ENCODE measurements at places on chromosomes 1 and 21.

- DNase-seq: no peak
Measured at GRCh38 chr1:239250353-239251035, 135.9 kb upstream of the CHRM3 start.

- DNase-seq: no peak
Measured at GRCh38 chr1:59139396-59139795, 157.5 kb upstream of the FGGY start.

DNA sequence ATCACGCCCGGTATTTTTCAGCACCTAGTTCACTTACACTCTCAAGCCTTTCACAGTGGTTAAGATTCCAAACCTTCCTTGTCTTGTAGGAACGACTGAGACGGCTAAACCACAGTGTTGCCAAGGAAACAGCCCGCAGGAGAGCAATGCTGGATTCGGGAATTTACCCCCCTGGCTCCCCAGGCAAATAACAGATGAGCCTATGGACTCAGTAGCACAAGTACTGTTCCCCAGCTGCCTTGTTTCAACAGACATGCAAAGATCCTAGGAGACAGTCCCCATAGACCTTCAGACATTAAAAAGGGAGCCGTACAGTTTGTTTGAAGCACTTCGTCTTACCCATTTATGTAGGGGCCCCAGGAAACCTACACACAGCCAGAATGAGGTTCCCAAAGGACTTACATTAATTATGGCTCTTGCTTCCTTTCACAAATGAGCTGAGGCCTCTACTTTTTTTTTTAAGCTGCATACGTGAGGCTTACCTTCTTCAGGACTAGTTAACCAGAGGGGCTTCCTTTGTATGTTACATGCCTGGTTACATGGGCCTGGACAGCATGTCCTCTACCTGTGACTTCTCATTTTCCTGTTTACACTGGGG lies 2.7 kb downstream of the SNAPIN start:
- DNase-seq: no peak

DNA sequence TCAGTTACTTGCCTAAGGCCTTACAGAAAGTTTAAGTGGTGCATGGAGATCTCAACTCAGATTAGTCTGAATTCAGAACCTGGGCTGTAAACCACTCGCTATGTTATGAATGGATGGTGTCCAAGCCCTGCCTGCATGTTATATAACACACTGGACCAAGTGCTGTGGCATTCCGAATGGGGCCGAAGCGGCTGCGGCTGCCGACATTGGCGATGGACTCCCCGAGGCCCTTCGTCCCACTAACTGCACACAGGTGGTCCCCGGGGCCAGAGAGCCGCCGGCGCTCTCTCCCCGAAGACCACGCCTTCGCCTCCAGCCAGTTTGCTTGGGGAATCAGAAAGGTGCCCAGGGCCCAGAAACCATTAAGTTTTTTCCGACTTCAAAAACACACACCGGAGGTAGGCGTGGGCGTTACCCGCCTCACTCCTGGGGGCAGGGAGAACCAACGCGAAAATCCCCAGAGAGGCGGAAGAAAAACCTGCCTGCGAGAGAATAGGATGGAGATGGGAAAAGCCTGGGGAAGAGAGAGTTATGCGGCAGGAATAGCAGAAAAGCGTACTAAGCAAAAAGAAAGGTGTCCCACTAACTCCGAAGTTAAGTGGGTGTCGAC lies 579 bp upstream of the TENT5C start:
- DNase-seq: no peak

DNA sequence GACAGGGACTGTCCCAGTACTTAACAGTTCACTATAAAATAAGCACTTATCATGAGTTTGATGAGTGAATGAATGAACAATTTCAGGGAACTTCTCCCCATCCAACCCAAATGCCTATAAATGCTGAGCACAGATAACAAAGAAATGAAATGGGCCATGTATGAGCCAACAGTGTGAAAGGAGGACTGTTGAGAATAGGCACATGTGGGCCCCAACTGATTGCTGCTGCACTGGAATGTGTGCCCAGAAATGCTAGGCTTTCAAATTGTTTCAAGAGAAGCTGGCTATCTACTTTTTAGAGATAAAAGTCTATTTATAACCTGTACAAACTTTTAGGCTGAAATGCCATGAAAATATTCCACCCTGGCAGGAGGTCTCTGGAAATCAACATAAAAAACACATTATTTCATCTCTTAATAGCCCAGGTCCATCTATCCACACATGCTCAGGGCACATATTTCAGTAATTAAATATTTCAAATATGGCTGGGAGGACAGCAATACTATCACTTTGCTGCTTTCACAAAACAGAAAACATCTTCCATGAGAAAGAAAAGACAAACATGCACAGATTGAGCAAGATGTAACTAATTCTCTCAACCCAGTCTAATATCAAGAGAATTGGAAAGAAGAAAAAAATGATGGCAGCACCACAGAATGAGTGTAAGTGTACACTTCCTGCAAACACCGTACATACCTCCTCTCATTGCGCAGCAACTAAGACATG lies 49.8 kb downstream of the COLGALT2 start:
- no peak for DNase-seq

DNA sequence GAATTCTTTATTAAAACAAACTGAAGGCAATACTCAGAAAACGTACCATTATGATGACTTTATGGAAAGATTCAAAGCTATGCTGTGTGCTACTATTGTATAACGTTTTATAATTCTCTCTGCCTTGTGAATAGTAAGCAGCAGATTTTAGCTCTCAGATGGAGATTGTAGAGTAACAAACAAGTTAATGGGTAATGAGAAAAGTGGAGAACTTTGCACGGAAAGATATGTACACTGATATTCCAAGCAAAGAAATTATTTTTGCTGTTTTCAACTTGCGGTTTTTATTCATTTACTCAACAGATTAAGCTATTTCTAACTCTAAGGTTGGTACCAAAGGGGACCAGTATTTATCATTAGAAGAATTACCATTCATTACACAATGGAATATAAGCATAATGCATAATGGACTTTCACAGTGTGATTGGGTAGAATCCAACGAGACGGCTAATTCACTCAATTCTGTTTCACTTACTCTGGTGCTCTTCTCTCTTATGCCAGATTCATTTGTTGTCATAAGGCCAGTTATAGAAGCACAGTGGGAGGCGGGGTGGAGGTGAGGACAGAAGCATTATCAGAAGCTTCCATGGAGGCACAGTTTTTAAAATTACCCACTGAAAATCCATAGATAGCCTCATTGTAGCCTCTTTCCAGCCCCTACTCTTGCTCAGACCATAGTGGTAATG lies 38.6 kb downstream of the ATP1B1 start:
- DNase-seq: no peak

- peak; percentile 49 for DNase-seq
Measured at GRCh38 chr1:27726173-27727044, 648 bp downstream of the FAM76A start.

- no peak for DNase-seq
Measured at GRCh38 chr1:207362962-207363860, 41.7 kb downstream of the CD55 start.

DNA sequence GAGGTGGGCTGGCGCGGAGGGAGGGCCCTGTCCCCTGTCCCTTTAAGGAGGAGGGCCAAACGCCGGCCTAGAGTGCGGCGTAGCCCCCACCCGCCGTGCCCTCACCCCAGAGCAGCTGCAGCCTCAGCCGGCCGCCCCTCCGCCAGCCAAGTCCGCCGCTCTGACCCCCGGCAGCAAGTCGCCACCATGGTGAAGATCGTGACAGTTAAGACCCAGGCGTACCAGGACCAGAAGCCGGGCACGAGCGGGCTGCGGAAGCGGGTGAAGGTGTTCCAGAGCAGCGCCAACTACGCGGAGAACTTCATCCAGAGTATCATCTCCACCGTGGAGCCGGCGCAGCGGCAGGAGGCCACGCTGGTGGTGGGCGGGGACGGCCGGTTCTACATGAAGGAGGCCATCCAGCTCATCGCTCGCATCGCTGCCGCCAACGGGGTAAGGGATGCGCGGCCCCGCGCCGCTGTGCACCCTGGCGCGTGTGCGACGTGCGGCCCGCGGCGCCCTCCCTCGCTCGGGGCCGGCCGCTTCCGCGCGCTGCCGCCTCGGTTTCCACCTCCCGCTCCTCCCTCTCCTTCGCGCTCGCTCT lies at the start of gene PGM1:
PGM1 (plus strand) TSS at position 109 of the 583 bp plus-strand sequence; CDS start at position 187, 78 bp downstream.
- DNase-seq: peak; percentile 79

GRCh38 chr1:25208561-25209222 lies 23.6 kb downstream of the SYF2 start:
- DNase-seq: no peak

DNA sequence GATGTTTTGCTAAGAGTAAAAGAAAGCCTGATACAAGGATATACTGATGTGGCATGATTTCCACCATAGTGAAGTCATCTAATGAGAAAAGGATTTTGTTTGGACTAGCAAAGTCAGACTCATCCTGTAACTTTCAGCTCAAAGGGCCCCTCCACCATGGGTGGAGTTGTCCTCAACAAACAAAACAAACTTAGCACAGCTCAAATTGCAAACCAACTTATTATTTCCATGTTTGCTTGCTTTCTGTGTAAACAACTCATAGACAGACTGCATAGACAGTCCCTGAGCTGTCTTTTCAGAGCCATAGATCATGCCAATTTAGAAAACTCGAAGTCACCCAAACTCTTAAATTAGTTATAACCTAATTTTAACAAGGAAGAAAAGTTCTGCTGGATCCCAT lies 69.4 kb upstream of the VAV3 start:
- no peak for DNase-seq

- no peak for DNase-seq
Measured at GRCh38 chr21:15444118-15444960, 285.4 kb upstream of the USP25 start.

DNA sequence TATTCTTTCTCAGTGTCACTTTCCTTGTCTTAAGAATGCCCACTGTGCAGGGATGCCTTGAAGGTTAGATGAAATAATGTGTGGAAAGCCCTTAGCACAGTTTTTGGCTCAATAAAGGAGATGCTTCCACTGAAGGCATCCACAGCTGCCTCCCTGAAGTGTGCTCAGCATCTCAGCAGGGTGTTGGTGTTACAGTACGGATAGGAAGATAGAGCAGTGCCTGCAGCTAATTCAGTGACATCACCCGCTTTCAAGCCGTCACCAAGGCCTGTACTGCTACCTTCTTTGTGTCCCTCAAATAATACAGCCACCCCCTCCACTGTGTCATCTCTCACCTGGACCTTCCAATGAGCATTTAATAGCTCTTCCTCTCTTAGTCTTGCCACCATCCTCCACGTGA lies 59.0 kb downstream of the NDUFS5 start:
- no peak for DNase-seq

GRCh38 chr1:226487921-226488320 lies 60.6 kb upstream of the STUM start:
- no peak for DNase-seq

DNA sequence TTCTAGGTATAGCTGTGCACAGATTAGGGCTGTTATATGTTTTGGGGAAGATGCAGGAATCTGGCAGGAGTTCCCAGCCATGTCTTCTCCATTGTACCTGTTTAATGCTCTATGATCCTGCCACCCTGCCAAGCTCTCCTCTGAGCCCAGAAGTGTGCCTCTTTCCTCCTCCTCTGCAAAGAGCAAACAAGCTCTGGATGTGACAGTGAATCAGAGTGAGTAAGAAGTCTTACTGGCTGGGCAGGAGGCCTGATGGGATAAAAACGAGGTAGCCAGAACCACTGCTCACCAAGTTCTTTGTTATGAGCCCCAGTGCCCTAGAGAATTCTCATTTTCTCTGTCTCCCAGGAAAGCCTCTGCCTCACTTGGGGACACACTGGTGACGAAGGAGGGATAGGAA lies 69.0 kb downstream of the BRINP2 start:
- DNase-seq: no peak

- DNase-seq: no peak
Measured at GRCh38 chr1:179206812-179207211, 22.7 kb downstream of the ABL2 start.

GRCh38 chr1:30414851-30415165 lies 308.6 kb downstream of the MATN1 start:
- no peak for DNase-seq

GRCh38 chr1:197683895-197684553 lies 91.3 kb downstream of the DENND1B start:
- DNase-seq: no peak

DNA sequence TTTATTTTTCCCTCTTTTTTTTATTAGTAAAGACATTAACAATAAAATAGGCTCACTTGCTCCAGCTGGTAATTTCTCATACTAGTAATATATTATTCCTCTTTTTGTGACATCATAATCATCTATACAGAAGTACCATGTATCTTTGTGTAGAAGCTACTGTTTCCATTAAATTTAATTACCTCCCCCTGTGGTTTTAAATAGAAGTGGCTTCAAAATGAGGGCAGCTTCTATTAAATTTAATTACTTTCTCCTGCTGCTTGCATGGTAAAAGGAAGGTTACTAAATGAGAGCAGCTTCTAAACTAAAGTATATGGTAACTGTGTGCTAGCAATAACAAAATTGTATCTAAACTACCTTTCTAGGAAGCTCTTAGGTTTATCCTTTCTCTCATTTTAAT lies 94.0 kb downstream of the DPYD start:
- no peak for DNase-seq

GRCh38 chr1:218421531-218421930 lies 76.4 kb downstream of the TGFB2 start:
- DNase-seq: no peak

- no peak for DNase-seq
Measured at GRCh38 chr1:162285149-162285561, 91.5 kb downstream of the SPATA46 start.

- no peak for DNase-seq
Measured at GRCh38 chr1:45867697-45868348, 64.4 kb downstream of the MAST2 start.

DNA sequence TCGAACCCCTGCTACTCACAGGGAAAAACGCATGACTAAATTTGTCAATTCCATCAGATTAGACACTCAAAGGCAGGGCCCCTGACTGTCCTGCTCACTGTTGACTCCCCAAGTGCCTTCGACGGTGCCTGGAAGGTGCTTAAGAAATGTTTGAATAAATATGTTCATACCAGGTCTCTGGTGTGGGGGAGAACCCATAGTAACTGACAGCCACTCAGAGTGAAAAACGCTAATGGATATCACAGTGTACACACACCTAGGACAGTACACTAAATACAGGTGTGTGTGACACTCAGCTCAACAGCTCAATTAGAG lies 39.7 kb upstream of the WASF2 start:
- no peak for DNase-seq

DNA sequence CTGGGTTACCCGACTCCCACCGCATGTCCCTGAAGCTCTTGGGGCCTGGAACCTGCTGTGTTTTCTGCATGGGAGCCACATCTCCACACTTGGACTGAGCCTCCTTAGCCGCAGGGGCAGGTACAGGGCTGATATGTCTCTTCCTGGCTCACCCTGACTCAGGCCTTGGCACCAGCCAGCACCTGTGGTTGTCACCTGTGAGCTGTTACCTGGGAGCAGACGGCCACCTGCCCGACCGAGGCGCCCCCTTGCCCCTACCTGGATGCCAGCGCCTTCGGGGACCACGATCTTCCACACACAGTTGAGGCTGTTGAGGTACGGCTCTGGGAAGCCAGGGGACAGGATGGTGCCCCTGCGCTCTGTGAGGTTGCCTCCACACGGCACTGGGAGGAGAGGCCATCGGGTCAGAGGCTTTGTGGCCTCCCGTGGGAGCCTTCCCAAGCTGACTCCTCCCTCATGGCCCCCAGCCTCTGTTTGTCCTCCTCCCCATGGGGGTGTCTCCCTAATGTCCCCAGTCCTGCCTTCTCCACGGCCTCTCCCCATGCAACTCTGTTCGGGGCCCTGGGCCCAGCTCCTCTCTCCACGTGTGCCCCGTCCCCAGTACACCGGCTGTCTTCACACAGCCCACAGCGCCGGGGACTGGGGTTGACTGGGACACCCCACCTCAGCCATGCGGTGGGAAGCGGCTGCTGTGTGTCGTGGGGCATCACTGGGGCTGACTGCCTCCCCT lies 152.0 kb downstream of the ZSCAN20 start:
- no peak for DNase-seq

Measured in activated naive CD4-positive, alpha-beta T cell treated with Interleukin-2 at 50 U/mL for 16 hours (primary cell).